Gastroesophageal sphincter (tissue), 4 donors: ENCODE measurements at places on chromosomes 1 and 21. TPM values are rescaled to one million over a fixed set of nuclear protein-coding genes. Genes with fewer than 3 reads are reported as not detected.

GRCh38 chr1:110460253-110461220 lies 9.6 kb downstream of the PROK1 start:
- peak; percentile 77 for ATAC-seq

IER5 gene
- total RNA-seq = 16.7 TPM

REN gene
- not detected for total RNA-seq

DNA sequence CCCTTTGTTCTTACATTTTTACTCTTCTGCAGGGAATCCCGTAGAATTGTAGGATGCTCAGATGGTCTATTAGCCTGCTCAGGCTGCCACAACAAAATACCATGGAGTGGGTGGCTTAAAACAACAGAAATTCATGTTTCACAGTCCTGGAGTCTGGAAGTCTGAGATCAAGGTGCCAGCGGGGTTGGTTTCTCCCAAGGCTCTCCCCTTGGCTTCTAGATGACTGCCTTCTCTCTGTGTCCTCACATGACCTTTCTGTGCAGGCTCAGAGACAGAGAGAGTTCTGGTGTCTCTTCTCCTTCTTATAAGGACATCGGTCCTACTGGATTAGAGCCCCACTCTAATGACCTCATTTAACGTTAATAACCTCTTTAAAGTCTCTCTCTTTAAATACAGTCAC lies 41.7 kb downstream of the HUNK start:
- ATAC-seq = no peak

DNA sequence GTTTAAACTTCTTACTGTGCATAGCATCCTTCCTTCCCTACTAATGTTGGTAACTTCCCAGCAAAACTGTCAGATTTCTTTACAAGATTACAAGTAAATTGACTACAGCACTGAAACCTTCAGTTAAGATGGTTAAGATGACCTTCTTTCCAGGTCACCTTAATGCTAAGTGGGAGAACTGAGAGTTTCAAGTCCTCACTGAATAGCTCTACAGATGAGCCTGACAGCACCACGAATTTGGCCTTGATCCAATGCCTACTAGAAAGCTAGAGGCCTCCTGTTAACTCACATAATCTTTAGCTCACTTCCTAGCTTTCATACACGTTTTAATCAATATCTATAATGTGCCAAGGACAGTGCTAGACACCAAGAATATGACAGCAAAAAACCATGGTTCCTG lies 276.0 kb upstream of the PLD5 start:
- no peak for ATAC-seq

GRCh38 chr21:27220416-27220815 lies 253.5 kb upstream of the ADAMTS5 start:
- peak; percentile 31 for ATAC-seq

- no peak for ATAC-seq
These were observed 78.0 kb upstream of the RNPC3 start for GRCh38 chr1:103447471-103447870.

GUCA2B gene
- not detected for total RNA-seq

EVA1C gene
- 43.1 TPM for total RNA-seq

DNA sequence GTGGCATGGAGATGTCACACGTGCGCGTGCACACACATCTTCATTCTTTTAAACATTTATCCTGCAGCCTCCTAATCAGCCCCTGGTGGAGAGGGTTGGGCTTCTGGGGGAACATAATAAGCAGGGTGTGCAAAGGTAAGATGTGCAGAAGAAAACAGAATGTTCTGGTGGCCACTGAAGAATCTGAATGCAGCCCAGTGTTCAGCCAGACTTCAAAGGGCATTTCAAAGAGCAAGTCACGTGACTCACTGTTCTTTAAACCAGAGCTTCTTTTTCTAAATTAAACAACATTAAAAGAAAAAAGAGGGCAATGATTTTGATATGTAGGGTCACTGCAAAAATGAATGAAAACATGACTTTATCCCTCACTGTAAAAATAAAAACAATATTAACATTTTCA lies 89.8 kb downstream of the ABCA4 start:
- ATAC-seq = no peak

- no peak for ATAC-seq
These were observed 54.0 kb downstream of the CLIC6 start for GRCh38 chr21:34722684-34723300.

DNA sequence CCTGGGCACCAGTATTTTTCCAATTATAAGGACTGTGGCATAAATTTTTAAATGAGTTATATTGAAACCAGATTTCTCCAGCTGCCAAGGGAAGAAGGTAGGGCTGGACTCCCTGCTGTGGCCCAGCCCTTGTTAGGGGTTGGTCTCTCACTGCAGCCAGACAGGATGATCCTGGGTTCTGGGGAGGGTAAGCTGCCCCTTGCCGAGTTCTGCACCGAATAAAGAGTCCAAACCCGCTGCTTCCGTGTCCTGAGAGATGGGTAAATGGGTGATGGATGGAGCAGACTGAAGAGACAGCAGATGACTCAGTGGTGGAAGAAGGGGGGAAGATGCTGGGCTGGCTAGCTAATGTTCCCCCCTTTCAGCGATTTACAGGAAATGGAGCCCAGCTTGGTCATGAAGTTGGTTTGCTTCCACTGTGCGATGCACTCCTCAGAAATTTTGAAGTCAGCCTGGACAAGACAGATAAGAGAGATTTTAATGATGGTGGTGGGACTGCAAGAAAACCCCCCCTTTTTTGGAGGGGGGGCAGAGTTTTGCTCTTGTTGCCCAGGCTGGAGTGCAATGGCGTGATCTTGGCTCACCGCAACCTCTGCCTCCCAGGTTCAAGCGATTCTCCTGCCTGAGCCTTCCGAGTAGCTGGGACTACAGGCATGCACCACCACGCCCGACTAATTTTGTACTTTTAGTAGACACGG lies 41.4 kb downstream of the YARS1 start:
- ATAC-seq = no peak

PGBD5 gene
- 0.50 TPM for total RNA-seq

NAV1 gene
- 35.8 TPM for total RNA-seq

GRCh38 chr1:176786274-176786673 lies 323.3 kb downstream of the PAPPA2 start:
- ATAC-seq = no peak

GRCh38 chr1:227424159-227424680 lies 105.9 kb upstream of the CDC42BPA start:
- no peak for ATAC-seq

MAEL gene
- 0.72 TPM for total RNA-seq

OR2G6 gene
- not detected for total RNA-seq

DNA sequence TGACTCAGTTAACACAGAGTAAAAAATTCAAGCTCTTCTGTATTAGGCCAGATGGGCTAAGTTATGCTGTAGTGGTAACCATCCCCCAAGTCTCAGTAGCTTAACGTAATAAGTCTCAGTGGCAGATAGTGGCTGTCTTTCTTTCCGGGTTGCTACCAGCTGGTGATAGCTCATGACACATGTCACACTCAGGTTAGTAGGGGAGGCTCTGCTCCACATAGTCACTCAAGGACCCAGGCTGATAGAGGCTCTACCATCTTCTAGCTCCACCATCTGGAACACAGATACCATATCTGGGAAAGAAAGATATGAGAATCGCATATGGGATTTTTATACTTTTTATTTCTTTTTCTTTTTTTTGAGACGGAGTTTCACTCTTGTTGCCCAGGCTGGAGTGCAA lies 16.2 kb upstream of the MEF2D start:
- ATAC-seq = no peak

DNA sequence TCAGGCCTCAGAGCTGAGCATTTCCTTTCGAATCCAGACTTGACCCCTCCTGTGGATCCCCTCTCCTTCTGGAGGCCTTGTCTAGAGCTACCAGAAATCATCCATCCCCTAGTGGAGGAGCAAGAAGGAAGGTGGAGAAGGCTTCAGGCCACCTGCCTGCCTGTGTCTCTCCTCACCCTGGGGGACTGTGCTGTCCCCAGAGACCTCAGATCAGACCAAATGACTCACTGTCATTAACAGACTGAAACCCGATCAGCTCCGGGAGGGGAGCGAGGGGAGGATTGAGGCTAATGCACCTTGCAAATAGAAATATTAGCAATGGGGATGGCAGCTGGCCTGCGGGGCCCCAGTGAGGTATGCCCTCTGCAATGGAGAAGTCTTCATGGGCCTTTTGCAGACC lies 2.1 kb downstream of the MYBPH start:
- ATAC-seq = no peak

GRCh38 chr1:103198076-103198475 lies 89.8 kb upstream of the COL11A1 start:
- no peak for ATAC-seq

DNA sequence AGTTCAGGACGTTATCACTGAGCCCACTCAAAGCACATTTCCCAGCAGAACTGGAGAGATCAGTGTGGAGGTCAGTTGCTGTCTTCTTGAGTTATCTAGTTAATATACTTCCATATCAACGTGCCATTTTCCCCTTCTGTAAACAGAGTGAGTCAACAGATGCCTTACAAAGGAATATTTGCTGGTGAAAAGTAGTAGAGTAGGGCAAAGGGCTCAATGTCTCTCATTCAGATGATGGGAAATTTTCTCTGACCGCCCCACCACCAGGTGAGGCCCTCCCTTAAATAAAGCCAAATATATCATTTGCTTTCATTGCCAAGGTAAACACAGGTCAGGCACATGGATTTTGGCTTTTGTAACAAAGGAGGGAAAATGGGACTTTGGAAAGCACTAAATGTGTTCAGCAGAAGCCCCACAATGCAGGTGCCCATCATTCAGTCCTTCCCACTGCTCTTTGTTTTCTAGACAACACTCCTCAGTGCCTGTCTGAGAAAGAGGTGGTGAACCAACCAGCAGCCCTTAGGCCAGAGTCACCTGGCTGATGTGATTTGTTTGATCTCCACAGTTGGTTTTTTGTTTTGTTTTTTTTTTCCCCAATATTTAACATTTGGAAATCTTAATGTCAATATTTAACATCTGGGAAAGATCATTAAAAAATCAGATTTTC lies 40.5 kb upstream of the SAMD13 start:
- ATAC-seq = no peak

DNA sequence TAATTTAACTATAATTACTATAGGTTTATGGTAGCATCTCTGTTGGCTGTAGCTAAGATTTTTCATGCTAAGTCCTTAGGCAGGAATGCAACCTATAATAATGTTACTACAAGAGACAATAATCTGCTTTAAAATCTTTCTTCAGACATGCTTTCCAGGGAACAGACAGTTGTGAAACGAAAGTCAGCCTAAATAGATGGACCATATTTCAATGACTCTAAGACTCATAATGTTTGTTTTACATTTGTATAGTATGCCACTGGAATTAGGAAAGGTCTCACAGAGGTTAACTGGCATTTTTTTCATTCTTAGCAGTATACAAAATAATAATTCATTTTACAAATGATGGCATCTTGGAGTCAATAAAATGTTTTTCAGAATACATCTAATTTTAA lies 8.1 kb downstream of the RERE start:
- no peak for ATAC-seq

RPTN gene
- not detected for total RNA-seq

OLIG2 gene
- not detected for total RNA-seq

DNA sequence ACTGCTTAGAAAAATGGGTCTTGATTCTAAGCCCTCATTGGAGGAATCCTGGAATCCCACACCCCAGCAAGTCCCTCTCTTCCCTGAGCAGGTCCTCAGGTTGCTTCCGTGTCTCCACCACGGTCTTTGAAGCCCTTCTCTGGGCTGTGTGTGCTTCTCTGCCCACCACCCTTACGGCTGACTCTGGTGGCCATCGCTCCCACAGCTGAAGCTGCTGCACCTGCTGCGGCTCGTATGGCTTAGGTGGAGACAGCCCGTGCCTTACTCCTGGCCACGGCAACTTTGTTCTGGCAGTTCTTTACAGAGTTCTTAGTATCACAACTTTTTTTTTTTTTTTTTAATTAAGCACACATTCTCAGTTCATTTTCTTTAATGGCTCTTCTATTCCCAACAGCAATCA lies 10.9 kb upstream of the KIF26B start:
- ATAC-seq = no peak

RUNX3 gene
- total RNA-seq = 1.9 TPM
